Tibial artery (tissue), 4 donors: ENCODE measurements at places on chromosomes 4 and X.
A peak's percentile ranks its signal among the peaks of the same experiment; 100 is the strongest.

GRCh38 chrX:960821-961220 is 251.6 kb downstream of the CRLF2 start:
- DNase-seq, result no peak

- DNase-seq, result no peak
These were observed 153.3 kb downstream of the PRDM5 start for GRCh38 chr4:120769227-120769626.

- DNase-seq, result no peak
These were observed 67.7 kb upstream of the PGRMC2 start for GRCh38 chr4:128355305-128355704.

- no peak for DNase-seq
These were observed 14.1 kb downstream of the AMER1 start for GRCh38 chrX:64191281-64192010.

- DNase-seq, result no peak
These were observed 551.4 kb downstream of the IQCM start for GRCh38 chr4:149264093-149264733.

GRCh38 chr4:186592445-186592844 is 37.1 kb upstream of the MTNR1A start:
- DNase-seq, result no peak

DNA sequence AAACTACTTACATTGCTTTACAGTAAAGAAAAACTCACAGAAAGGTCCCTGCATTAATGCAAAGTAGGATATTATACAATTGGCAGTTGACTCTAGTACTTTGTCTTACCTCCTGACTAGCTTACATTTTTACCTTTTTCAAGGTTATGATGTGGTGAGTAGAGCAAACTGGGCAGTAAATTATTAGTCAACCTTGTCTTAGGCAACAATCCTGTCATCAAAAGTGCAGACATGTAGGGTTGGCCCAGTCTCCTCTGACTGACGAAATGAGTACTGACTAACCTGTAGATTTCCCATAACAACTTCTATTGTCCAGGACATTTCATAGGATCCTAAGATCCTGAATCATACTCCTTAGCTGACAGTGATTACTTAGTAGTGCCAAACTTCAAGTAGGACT is 142.0 kb upstream of the NUDT6 start:
- no peak for DNase-seq

DNA sequence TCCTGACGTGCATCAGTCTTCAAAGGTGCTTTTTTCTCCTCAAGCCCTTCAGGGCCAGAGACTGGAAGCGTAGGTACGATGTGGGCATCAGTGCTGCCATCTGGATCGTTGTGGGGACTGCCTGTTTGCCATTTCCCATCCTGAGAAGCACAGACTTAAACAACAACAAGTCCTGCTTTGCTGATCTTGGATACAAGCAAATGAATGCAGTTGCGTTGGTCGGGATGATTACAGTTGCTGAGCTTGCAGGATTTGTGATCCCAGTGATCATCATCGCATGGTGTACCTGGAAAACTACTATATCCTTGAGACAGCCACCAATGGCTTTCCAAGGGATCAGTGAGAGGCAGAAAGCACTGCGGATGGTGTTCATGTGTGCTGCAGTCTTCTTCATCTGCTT is 15.7 kb downstream of the P2RY10 start:
- no peak for DNase-seq

DNA sequence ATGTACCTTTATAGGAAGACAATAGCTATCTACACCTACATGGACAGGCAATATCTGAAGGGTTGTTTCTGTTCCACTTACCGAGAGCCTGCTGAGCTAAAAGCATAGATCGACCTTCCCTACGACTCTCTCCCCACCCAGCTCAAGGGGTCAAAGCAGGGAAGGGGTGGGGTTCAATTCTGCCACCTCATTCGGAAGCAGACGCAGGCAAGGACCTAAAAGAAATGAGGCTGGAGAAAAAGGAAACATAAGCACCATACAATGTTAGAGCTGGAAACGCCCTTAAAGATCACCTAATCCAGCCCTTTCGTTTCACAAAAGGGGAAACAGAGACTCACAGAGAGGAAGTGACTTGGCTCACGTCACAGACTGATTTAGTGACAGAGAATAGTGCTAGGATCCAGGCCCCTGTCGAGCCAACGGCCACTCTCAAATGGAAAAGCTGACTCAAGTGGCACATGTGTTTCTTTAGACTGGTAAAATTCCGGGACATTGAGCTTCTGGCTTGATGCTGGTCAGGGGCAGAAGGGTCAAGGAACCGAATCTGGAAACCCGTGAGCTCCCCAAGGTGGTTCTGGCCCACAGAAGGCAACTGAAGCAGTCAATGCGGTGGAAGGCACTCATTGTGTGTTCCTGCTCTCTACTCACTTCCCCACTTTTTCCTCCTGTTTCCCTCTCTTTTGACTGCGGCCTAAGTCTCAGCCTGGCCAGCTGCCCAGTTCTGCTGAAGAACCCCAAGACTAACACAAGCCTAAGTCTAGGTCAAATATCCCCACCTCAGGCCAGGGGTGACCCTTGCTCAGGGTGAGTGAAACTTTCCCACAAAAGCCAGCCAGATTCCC is 7.5 kb downstream of the SEPTIN6 start:
- no peak for DNase-seq

DNA sequence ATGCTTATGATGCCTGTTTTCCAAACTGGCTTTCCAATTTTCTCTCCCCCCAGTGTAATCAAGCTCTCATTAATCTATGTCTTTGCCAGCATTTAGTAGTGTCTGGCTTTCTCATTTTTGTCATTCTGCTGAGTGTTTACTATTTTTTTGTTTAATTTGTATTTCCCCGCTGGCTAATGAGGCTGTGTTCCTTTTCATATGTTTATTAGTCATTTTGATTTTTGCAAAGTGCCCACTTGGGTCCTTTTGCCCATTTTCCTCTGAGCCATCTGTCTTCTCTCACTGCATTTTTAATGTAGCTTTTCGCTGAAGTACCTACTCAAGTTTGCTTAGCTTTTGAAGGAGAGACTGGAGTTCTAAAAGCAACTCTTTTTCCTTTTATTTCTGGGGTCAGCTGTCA is 14.7 kb downstream of the DCK start:
- no peak for DNase-seq

DNA sequence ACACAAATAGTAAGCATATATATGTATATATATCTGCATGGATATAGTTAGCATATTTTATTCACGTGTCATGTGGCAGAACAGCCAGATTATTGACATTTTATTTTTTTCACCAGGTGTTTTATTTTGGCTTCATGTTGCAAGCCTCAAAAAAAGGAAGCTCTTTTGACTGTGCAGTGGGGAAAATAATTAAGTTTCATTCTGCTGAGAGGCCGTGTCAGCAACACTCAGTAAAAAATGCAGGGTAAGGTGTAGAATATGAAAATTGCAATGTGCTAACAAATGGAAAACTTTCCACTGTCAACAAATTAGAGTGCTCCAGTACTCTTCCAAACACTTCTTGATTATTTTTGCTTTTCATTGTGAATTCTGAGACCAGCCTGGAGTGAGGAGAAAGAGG is 511.5 kb downstream of the GLUD2 start:
- DNase-seq, result no peak

DNA sequence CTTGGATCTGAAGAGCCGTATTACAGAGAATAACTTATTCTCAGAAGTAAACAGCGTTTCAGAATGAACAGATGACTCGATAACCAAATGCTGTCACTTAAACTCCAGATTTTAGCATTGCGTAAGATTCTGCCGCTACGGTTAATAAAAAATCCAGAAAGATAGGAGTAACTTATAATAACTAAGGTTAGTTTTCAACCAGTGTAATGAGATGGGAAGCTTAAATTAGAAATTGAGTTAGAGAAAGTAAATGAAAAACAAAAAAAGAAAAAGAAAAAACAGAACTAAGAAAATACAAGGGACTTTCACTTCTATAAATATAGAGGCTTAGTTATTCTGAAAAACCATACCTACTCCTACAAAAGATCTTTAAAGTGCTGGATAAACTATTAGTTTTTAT is 13.1 kb upstream of the PARM1 start:
- no peak for DNase-seq

GRCh38 chr4:165504184-165504583 is 125.4 kb downstream of the CPE start:
- DNase-seq, result no peak

DNA sequence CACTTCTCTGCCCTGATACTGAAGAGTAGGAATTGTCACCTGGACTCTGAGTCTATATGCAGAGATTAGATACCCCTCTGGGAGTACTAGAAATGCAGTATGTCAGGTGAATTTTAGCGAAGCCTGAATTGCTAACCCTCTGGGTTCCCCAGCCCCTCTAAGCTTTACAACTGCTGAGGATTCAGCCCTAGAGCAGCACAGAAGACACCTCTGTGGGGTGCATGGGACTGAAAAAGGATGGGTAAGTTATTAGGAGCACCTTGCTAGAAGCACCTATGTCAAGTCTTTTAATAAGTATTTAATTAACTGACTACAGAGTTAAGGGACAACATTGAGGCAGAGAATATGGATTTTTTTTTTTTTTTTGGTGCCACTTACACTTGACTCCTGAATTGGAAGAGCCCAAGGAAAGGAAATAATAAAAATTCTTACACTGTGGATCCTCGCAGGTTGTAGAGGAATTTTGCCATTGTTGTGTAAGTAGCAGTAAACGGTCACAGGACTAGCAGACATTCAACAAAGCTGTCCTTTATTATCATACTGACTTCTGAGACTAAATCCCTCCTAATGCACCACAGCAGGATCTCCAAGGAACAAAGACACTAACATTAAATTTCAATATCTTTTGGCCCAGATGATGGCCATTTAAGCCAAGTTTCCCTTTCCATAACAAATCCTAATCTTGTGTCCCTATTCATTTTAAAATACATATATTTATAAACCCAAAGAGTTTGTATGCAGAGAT is 253.2 kb downstream of the ANKRD50 start:
- DNase-seq, result no peak

DNA sequence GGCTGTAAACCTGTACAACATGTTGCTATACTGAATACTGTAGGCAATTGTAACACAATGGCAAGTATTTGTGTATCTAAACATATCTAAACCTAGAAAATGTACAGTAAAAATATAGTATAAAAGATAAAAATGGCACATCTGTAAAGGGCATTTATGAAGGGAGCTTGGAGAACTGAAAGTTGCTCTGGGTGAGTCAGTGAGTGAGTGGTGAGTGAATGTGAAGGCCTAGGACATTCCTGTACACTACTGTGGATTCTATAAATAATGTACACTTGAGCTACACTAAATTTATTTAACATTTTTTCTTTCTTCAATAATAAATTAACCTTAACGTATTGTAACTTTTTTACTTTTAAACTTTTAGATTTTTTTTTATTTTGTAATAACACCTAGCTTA is 5.0 kb upstream of the SHROOM4 start:
- no peak for DNase-seq

- DNase-seq, result no peak
These were observed 7.5 kb upstream of the CXCL6 start for GRCh38 chr4:73828956-73829355.

DNA sequence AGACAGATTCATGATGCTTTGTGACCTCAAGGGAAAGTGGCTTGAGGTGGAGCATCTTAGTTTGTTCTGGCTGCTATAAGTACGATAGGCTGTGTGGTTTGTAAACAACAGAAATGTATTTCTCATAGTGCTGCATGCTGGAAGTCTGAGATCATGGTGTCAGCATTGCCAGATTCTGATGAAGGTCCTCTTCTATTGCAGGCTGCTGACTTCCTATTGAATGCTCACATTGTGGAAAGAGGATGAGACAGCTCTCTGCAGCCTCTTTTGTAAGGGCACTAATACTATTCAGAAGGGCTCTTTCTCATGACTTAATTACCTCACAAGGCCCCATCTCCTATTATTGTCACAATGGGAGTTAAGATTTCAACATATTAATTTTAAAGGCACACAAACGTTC is 1674.0 kb upstream of the PCDH7 start:
- DNase-seq, result no peak

- no peak for DNase-seq
These were observed 137.1 kb downstream of the MID1 start for GRCh38 chrX:10483191-10483831.

GRCh38 chr4:6834867-6835266 is 52.3 kb downstream of the KIAA0232 start:
- no peak for DNase-seq

- DNase-seq, result no peak
These were observed 2666.5 kb downstream of the ARAP2 start for GRCh38 chr4:33577791-33578190.

- DNase-seq, result no peak
These were observed 40.1 kb upstream of the HELT start for GRCh38 chr4:184978211-184978610.

- peak; percentile 63 for DNase-seq
These were observed 130.8 kb downstream of the COL4A6 start for GRCh38 chrX:108307132-108308085.

DNA sequence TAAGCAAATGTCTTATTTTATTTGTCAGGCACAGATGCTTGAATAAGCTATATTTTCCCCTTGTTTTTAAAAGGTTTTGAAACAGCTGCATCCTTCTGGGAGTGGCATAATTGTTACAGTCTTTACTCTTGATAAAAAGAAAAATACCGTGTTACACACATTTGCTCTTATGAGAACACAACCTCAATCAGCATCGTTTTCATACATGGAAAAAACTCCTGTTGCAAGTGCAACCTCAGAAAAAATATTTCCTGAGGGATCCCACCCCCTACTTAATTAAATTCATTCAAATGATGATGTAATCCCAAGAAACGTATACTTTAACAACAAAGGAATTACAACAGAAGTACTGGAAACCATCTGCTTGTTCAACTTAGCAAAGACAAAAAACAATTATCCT is 58.6 kb downstream of the SMAD1 start:
- no peak for DNase-seq

GRCh38 chr4:165663411-165663810 is 209.6 kb upstream of the TLL1 start:
- DNase-seq, result no peak

- DNase-seq, result no peak
These were observed 258.6 kb upstream of the AGTR2 start for GRCh38 chrX:115911967-115912366.

- DNase-seq, result peak; percentile 74
These were observed 547 bp downstream of the GUCY1A1 start for GRCh38 chr4:155667222-155667567.

DNA sequence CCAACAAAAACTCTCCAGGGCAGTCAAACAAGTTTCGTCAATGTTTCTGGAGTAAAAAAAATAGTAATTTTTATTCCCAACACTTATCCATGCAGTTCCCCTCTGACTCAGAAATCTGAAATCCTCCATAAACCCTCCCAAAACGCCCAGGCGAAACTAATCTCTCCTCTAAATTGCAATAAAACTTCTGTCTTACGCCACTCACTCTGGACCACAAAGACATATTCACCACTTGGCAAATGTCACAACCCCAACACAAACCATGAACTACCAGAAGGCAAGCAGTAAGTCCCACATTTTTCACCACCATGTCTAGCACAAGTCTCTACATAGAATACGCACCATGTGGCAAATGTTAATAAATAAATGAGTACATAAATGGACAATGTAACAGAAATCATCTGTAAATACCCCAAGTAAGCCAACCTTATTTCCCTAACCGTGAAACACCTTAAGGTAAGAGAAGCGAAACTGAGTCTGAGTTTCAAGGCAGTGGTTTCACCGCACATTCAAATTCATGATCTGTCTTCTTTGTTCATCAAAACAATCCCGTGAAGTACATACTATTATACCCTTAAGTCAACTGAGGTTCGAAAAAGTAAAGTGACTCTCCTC is 1.6 kb downstream of the PAPSS1 start:
- no peak for DNase-seq

GRCh38 chr4:1813915-1814314 is 20.8 kb downstream of the FGFR3 start:
- no peak for DNase-seq

- DNase-seq, result no peak
These were observed 8.2 kb downstream of the BMP2K start for GRCh38 chr4:78784236-78784865.

- no peak for DNase-seq
These were observed 30.2 kb downstream of the RBM47 start for GRCh38 chr4:40599431-40599830.
